ENCODE measurements at places on chromosomes 3 and 15.

DNA sequence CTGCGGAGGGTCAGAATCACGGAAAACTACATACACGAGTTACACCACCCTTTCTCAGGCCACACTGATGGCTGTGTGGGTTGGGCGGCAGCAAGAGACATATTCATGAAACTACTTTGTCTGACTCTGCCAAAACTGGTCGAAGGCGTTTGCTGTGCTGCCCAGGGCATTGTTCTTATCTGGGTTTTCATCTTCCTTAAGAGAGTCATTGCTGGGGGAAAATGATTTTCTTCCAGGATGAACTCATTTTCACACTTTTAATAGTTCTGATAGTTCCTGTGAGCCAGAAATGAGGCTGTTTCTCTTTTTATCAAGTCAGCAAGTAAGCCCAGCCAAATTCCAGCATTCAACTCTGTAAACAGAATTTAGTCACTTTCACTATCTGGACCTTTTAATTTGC is 47.6 kb downstream of the TRIM71 start:
- no peak for DNase-seq

DNA sequence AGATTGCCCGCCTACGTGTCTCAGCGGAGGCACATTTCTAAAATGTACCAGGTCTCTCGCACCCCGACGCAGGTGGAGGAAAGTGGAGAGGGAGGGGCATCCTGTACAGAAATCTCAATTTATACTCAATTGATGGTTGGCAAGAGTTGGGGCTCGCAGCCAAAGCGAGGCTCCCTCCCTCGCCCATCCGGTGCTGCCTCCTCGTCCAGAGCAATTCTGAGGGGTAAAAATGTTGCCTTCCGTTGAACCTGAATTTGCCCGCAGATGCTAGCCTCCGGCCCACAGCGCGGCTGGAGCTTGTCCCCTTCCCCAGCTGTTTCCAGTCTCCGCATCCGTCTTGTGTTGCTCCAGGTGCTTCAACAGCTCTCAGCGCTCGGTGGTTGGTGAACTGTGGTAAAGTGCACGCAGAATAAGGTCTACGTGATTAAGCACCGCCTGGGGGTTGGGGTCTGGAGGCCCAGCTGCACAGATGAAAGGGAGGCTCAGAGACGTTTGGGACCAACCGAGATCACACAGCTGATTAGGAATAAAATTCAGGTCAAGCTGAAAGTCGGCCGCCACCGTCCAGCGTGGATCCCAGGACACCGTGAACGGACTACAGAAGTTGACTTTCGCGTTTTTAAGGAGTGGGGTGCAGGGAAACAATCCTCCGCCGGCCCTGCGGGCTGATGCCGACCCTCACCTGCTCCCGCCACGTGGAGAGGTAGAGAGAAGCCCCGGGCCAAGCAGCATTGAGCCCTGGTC is 846 bp upstream of the POLG start:
- DNase-seq = peak; percentile 18

DNA sequence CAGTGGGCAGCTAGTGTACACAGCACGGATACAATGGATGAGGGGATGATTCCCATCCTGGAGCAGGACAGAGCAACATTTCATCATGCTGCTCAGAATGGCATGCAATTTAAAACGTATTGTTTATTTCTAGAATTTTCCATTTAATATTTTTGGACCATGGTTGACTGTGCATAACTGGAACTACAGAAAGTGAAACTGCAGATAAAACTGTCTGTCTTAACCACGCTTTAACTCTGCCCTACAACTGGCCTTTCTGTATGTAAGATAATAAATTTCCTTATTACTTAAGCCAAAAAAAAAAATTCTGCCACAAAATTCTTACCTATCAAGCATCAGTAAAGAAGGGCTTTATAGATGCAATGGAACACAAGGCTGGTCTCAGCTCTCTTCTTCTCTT is 33.4 kb downstream of the AP3S2 start:
- no peak for DNase-seq

DNA sequence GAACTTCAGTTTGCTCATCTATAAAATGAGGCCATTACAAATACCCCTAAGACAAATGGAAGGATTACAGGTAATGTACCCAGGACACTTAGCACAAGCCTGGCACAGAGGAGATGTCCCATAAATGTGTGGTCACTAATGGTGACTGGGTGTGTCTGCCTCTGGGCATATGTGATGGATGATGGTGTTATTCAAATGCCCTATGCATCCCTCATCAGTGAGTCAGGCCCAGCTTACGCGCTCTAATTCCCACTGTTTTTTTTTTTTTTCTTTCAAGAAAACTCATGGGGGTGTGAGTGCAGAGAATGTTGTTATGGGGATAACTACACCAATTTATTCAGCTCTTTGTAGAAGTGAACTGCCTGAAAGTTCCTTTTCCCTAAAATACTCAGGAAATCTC is 23.6 kb upstream of the KIF23 start:
- no peak for DNase-seq

DNA sequence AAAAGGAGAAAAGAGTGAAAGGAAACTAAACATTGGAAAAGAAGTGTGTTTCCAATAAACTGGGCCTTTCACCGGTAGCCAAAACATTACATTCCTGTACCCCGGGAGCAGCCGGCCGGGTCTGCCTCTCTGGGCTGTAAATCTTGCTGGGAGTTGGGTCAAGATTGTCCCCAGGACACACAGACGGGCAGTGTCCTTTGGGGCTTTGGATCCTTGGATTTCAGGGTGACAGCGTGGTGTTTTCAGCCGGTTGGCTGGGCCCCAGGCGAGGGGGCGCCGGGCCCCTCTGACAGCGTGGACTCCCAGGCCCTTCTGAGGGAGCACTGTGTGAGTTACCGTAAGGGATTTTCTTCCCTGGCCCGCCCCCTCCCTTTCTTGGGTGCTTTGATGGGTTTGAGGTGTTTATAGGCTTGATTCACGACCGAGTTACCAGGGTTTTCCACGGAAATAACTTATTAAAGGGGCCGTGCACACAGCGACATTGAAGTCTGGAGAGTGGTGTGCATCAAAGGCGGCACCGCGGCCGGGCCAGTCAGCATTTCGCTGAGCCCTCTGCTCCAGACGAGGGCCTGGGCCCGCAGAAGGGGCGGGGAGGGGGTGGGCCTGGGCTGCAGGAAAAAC is 27.4 kb downstream of the SMAD6 start:
- peak; percentile 67 for DNase-seq

DNA sequence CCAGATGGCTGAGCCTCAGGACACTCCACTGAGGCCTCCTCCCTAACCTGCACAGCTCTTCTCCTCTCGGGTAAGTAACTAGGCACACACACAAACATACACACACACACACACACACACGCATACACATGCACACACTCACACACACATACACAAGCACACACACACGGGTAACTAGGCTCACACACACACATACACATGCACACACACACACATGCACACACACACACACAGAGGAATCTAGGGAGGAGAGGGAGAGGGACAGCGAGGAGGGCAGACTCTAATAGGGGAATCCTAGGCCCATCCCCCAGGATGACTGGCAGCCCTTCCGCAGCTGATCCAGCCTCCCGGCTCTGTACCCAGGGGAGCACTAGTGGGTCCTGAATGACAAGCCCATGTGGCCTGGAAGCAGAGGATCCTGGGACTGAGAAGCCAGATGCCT is 177.4 kb upstream of the LINGO1 start:
- no peak for DNase-seq

DNA sequence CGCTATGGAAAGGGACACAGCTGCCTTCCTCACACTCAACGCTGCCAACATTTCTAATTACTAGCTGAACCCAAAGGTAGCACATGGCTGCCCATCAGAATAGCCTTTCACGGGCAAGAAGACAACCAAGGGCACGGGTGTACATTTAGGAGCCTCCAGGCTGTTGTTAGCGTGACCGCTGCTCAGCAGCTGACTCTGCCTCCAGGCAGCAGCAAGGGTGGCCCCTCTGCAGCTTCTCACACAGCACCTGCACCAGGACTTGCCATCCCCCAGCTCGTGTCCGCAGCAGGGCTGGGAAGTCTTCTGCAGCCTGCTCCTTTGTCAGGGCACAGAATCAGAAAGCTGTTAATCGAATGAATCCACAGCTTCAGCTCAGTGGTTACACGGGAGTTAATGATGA is 146.8 kb downstream of the ADAMTS17 start:
- no peak for DNase-seq

DNA sequence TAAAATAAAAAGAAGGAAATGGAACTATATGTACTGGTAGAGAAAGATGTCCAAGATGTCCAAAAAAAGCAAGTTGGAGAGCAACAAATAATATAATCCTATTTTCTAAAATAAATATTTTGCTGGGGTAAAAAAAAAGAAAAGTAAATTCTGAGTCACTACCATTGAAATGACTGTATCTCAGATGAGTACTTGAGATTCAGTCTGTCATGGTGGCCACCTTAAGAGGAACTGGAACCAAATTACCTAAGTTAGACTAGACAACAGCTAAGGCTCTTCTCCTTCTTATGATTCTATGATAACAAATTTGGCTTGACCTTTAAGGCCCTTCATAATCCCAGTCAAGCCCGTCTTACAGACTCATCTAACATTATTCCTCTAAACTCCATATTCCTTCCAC is 270.6 kb upstream of the HES1 start:
- DNase-seq = no peak
